Naive thymus-derived CD8-positive, alpha-beta T cell (primary cell): ENCODE measurements at places on chromosomes 11 and 22. TPM values are rescaled to one million over a fixed set of nuclear protein-coding genes. Genes with fewer than 3 reads are reported as not detected.

Gene PAX6
- polyA plus RNA-seq = 0.05 TPM

- no peak for DNase-seq
These were observed 82.2 kb downstream of the BUD13 start for GRCh38 chr11:116690611-116691010.

DNA sequence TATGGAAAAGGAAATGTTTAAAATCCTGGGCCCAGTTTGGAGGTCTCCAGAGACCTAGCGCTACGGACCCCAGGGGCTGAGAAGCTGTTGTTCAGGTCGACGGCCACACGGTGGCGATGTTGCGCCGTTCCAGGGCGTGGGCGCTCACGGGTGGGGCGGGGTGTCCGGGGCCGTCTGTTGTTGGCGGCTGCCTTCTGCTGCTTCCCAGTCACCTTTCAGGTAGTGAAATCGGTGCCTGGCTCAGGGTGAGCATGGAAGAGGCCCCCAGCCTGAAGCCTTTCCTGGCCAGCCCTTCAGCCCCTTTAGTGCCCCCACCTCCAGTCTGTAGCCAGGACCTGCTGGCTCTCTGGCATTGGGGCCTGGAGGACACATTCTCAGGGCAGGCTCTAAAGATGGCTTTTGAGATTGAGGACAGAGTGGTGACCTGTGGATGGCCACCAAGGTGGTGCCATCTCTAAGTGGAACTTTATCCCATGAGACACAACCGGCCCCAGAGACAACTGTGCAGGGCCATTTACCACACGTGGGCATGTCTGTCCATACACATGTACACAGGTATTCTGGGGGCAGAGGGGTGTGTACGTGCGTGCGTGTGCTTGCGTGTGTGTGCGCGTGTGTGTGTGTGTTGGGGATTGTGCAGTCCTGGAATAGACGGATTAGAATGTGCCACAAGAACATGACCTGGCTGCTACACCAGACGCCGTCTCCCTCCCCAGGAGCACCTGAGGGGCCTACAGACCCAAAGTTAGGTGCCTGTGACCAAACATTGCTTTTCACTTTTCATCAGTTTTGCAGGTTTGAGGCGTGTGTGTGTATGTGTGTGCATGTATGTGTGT lies 53.8 kb downstream of the ST14 start:
- DNase-seq = peak; percentile 73

GRCh38 chr22:35842954-35843353 lies 125.3 kb downstream of the APOL5 start:
- no peak for DNase-seq

- DNase-seq = peak; percentile 55
These were observed 740 bp upstream of the TRMT2A start for GRCh38 chr22:20117633-20118299.

DNA sequence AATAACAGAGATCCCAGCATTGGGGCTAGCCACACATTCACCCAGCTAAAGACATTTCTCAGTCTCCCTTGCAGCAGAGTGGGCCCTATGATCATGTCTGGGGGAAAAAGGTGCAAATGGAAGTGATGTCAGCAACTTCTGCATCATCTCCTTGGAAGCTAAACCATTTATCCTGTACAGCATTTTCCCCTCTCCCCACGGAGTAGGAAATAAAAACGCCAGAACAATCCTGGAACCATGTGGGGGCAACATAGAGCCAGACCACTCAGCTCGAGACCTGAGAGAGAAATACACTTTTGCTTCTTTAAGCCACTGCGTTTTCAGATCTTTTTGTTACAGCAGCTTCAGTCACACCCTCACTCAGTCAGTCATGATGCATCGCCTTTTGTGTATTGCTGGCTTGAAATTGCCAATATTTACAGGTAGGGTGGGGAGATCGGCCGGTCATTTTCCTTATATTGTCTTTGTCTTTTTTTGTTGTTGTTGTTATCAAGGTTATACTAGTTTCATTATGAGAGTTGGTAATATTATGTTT lies 9.1 kb upstream of the RAC2 start:
- DNase-seq = no peak

DNA sequence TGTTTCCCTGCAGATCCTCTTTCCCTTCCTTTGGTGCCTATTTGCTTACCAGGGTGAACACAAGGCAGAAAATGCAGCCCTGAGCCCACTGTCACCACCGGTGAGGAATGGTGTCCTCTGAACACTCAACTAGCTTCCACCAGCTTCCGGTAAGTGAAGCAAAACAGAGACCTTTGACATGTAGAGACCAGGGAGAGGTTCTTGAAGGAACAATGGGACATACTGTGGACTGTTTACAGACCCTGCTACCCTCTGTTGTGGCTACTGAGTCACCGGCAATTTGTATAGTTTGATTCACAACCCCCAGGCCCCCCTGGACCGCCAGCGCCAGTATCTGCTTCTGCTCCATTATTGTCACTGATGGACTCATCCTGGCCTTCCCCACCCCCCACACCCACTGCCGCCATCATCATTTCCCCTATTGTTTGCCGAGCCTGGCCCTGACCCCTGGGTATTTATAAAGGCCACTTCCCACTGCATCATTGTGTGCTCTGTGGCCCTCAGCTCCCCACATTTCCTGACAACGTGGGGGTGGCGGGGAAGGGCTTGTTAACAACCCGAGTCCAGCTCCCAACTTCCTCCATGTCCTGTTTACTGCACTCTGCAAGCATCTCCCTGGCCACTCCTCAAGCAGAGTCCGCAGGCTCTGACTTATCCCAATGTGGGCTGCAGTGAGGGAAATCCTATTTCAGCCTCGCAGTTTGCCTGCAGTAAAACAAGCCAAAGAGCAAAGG lies 252.9 kb downstream of the ETS1 start:
- DNase-seq = no peak

Gene C22orf42
- not detected for polyA plus RNA-seq

DNA sequence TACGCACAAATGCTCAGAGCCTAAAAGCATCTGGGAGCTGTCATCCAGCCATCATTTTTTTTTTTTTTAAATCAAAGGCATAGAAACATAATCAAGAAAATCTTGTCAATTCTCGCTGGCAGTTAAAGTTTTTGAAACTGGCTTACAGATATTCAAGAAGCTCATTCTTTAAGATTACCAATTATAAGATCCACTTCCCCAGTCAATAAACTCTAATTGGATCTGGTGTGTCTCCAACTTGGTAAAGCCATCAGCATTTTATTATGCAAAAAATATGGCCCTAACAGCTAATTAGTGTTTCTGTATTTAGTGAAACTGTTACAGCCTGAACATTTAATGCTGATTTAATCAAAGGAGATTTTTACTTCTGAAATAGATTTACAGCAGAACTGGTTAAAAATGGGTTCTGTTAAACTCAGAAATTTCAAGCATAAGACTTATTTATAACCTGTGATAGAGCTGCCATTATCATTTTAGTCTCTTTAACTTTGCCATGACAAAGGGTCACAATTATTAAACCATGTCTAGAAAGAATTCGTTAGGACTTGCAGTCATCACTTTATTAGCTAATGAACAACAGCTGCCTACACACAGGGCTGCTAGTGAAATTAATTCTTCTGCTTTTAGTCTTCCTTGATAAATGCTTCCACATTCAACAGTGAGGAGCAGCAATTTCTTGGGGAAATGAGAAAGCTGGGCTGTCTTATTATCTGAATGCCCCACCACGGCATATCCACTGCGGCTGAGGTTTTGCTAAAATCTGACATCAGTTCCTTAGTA lies 176.4 kb upstream of the PITPNB start:
- DNase-seq = no peak

DNA sequence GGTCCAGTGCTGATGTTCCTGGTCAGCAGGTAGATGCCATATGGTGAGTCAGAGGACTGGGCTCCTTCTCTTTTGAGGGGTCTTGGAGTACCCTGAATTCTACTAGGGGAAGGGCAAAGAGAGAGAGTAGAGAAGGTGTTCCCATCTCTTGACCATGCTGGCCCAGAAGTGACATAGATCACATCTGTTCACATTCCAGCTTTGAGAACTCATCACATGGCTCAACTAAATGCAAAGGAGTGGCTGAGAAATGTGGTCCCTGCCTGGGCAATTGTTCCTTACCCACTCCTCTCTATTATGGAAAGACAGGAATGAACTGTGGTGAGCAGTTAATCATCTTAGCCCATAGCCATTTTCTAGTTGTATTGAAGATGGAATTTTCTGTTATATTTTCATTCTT lies 105.4 kb upstream of the TIMP3 start:
- DNase-seq = no peak

GRCh38 chr22:45335854-45336522 lies 26.3 kb downstream of the FAM118A start:
- no peak for DNase-seq

DNA sequence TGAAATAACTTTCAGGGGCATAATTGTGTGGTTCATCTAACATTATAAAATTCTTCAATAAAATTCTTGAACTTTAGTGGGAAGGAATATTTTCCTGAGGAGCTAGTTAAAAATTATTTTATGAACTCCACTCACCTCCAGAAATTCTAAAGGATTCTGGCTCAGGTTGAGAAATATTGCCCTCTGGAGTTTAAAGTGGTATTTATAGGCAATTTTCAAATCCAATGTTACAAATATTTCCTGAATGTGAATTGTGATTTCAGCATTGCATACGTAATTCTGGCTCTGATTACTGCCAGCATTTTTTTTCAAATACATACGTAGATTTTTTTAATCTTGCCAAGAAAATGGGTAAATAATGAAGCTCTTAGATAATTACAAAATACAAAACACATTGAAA lies 598.2 kb upstream of the ANO3 start:
- DNase-seq = no peak

DNA sequence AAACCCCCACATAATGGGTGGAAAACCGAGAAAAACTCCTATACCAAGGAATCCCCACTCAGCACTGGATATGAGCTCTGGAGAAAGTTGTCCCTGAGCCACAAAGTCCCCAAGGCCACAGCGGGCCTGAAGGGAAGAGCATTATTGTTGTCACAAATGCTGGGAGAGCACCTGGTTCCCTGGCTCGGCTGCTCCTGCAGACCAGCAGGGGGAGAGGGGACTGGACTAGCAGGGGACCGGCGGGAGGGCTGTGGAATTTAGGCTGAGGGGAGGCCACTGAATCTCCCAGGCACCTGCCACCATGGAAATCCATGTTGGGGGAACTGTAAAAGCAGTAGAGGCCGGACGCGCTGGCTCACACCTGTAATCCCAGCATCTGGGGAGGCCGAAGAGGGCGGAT lies 7.0 kb downstream of the PC start:
- DNase-seq = no peak

DNA sequence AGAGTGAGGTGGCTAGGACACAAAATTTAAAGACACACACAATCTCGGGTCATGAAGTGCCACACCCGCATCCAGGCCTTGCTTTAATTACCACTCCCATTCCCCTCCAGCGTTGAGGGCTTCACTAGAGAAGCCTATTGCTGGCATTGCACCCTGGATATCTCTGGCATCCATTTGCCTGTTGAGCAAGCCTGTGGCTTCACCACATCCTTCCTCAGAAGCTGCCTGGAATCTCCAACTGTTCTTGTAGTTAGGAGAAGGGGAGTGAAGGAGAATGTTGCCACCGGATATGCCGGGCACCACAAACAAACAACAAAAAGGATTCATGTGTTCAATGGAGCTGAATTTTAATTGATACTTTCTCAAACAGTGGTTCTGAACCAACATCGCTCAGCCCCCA lies 34.4 kb upstream of the RCN1 start:
- no peak for DNase-seq

Gene APOL5
- polyA plus RNA-seq = not detected

GRCh38 chr22:46933040-46933930 lies 170.8 kb downstream of the TBC1D22A start:
- no peak for DNase-seq

- DNase-seq = no peak
These were observed 16.0 kb downstream of the RBM7 start for GRCh38 chr11:114416441-114416961.

DNA sequence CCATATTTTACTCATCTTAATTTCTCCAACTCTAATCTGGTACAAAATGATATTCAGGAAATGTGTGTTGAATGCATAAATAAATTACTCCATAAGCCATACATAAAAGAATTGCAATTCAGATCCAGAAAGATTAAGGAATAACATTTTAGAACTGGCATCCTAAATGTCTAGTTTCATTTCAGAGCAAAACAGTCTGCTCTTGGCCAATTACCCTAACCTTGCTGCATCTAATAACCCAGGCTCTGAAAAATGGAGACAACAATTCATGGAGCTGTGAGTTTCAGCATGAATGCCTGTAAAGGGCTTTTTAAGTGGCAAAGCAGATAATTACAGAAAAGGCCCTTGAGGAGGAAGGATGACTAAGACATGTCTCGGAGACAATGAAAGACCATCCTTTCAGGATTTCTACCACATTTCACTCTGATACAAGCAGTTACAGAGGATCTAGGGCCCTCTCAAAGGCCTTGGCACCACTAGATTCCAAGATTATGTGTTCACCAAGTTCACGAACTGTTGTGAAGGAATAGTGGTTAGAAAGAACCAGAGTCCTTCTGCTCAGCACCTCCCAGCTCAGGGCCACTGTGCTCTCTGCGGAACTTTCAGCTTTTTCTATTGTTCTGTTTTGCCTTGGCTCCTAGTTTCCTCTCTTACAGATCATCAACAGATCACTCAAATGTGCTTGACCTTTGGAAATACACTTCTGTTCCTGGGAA lies 157.6 kb upstream of the BLID start:
- DNase-seq = no peak

GRCh38 chr11:12871241-12871640 lies 137.9 kb upstream of the RASSF10 start:
- no peak for DNase-seq

DNA sequence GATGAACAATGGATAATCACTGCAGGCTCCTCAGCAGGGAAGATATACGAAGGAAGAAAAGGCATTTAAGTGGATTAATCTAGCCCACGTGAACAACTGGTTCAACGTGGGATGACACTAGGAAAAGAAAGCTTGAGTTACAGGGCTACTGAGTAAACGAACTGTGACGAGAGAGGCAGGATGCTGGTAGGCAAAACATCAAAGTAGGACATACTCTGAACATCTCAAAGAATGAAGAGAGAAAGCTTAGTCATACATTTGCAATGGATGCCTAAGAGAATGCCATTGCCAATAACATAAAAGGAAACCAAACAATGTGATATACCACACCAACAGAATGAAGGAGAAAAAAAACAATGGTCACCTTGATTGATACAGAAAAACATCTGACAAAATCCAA lies 12.9 kb downstream of the USP28 start:
- DNase-seq = no peak

Gene OR56A1
- polyA plus RNA-seq = not detected

DNA sequence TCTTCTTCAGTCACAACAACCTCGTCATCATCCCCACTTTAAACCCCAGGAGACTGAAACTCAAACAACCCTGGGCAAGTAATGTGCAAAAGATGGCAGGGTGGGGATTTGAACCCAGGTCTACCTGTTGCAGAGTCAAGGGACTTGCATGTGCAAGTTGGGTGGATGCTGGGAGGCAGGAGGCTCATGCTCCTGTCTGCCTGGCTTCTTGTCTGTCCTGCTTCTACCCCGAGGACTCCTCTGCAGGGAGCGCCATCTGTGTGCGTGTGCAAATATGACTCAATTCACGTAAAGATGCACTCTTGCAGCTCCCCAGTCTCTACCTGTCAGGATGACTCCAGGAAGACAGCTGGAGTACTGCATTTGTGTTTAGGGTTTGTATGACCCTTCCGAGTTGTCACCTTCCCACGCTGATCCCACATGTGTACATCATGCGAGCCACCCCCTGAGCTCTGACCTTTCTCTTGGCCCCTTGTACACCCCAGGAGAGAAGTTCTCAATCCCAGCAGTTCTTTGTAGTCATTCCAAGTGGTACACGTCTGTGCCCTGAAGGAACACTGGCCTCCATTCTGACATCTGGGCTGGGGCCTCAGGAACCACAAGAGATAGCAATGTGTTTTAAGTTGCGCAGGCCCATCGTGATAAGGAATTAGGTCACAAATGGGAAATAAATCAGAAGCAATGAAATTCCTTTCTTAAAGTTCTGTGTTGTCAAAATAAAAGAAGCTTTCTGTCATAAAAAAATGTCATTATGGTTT lies 95.7 kb downstream of the CWC15 start:
- DNase-seq = no peak

Gene BRSK2
- polyA plus RNA-seq = not detected

Gene TCN2
- polyA plus RNA-seq = not detected
